ENCODE measurements at places on chromosomes 2 and 18.

GRCh38 chr2:237627441-237628246, at the start of gene LRRFIP1:
Gene LRRFIP1 (plus strand): TSS chr2:237627587. CDS start chr2:237627645, 58 bp downstream.
- peak; percentile 60 for DNase-seq

GRCh38 chr2:105570757-105571156, 171.9 kb upstream of the FHL2 start:
- no peak for DNase-seq

GRCh38 chr2:75606761-75607399, 39.7 kb upstream of the MRPL19 start:
- no peak for DNase-seq

- DNase-seq, result no peak
Observed at GRCh38 chr2:217223222-217223930, 363.5 kb upstream of the TNP1 start.

- no peak for DNase-seq
Observed at GRCh38 chr2:197700960-197701359, 4.2 kb upstream of the MARS2 start.
